ENCODE measurements at places on chromosomes 3 and 15.

GRCh38 chr3:160090653-160091052, 102.0 kb downstream of the IL12A start:
- no peak for DNase-seq

DNA sequence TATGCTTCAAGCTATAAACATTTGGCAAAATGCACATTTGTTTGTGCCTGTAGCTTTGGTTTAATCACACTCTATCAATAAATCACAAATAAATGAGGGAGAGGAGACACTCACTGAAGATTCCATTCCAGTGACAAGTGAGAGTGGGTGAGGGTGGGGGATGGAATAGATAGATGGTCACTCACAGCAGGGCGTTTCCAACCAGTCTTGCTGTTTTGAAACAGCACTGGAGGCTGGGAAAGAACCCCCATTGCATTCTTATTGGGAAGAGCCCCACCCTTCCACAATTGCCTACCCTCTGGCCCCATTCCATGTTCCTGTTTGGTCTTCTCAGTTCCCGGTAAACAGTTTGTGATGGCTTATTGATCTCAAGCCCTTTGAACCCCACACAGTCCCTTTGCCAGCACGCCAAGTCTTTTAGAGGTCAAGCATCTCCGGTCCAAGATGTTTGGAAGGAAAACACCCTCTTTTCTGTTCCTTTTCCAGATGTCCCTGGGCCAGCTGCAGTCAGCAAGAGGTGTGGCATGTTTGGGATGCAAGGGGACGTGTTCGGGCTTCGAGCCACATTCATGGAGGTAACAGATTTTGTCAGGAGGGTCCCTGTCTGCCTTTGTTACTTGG, 30.7 kb downstream of the LMCD1 start:
- DNase-seq, result no peak

DNA sequence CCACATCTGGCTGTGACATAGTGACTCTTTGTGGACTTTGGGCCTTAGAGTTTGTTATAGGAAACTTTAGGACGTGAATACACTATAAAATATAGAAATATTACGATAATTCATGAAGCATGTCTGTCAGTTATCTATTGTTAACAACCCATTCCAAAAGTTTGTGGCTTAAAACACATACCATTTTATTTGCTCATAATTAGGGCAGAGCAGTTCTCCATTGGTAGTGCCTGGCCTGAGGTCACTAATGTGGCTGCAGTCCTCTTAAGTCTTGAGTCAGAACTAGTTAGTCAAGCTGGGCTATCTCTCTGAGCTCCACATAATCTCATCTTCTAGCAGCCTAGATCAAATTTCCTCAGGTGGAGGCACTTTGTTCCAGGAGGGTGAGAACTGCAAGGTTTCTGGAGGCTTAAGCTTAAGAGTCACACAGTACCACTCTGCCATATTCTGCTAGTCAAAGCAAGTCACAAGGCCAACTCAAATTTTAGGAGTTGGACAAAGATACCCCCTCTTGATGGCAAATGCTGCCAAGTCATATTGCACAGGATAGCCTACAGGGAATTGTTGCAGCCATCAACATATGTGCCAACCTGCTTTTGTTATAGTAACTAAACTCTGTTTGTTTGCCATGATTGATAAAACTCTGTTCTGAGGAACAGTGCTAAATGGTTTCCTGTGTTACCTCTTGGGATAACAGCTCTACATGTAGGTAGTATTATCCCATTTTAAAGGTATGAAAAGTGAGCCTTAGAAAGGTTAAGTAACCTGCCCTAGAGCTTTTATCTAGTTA, 8.7 kb downstream of the ATXN7 start:
- DNase-seq, result no peak

- peak; percentile 98 for DNase-seq
Observed at GRCh38 chr15:57218826-57219576, 157.3 kb upstream of the CGNL1 start.

GRCh38 chr3:8658306-8659212, 14.0 kb upstream of the SSUH2 start:
- DNase-seq, result no peak

DNA sequence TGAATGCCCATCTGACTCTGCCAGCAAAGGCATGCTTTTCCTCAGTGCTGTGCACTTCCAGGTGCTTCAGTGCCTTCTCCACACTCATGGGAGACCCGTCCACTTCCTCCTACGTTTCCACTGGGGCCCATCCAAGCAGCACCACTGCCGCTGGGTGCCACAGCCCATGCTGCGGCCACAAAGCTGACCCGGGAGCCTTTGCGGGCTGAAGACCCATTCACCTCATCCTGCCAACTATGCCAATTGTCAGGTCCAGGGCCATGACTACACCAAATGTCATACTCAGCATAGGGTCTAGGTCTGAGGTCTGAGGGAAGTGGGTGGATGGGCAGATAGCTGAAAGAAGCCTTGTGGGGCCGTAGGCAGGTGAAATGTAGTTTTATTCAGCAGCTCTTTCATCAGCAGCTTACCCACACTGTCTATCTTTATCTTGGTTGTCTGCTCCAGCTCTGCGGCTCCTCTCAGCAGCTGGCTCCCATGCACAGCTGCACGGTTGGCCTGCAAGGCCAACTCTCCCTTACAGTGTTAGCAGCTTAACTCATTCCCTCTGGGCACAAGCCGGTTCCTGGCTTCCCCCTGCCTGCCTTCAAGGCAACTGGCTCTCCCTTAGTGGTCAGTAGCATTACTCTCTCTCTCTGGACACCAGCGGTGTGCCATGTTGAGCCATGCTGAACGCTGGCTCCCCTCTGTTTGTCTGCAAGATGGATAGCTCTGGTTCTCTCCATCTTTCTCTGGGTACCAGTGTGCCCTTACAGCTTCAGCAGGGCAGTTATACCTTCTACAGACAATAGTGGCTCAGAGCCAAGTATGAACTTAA, 63.7 kb upstream of the SIAH2 start:
- no peak for DNase-seq

- no peak for DNase-seq
Observed at GRCh38 chr15:49801796-49802195, 180.9 kb downstream of the DTWD1 start.

GRCh38 chr3:62604751-62605351, 231.5 kb upstream of the FEZF2 start:
- DNase-seq, result no peak

DNA sequence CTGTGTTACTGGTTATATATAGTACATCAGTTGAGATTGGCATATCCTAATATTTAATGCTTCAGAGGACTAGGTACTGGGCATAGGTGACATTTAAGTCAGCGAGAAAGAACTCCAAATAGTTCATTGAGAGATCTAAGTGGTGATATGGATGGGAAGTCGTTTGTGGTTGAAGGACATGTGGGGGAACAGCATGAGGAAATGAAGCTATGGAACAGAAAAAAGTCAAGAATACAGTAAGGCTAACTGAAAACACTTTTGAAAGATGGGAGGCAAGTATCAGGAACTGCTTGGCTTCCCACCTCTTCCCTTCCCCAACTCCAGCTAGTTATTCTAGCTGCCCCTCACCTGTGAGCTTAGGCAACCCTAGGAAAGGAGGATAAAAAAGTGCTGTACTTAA, 3.7 kb upstream of the MYO5A start:
- no peak for DNase-seq

DNA sequence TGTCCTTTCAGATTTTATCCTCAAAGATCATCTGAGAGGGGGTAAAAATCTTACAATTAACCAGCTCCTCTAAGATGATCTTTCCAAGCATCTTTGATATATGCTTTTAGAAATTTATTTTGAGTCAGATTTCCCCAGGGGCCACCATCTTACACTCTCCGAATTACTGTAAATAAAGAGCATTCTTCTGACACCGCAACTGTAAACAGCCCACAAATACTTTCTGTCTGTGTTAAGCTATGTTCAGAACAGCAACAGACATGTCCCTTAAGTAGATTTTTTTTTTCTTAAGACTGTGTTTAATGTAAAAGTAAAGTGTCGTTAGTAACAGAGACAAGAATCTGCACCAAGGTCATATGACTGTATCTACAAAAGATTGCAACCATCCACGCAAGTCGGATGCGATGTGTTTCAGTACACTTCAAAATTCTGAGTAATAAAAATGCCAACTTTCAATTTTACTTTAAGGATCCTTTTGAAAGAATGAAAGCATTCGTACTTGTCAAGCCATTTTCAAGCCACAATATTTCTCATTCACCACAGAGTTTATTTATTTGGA, 159.0 kb upstream of the KCNH8 start:
- DNase-seq, result no peak

GRCh38 chr3:182124187-182124586, 412.5 kb downstream of the SOX2 start:
- DNase-seq, result no peak

DNA sequence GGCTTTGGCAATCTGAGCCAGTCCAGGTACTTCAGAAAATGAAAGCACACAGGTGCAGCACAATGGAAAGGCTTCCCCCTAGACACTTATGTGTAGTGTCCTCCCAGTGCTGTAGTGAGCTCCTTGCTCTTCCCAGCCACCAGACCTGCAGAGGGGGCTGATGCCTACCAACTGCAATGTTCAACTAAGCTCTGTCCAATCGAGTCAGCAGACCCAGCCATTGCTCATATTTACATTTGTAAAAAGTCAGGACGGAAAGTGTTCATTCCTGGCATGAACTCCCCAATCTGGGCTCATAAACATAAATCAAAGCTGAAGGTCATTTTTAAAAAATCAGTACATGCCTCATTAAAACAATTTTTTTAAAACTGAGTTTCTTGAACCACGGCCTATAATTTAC, 73.0 kb downstream of the FOXP1 start:
- DNase-seq, result no peak

- no peak for DNase-seq
Observed at GRCh38 chr3:194369522-194370279, at the start of gene LRRC15. TSS of gene LRRC15 (minus strand) at chr3:194369743. CDS start at chr3:194361043, 8,700 bp downstream.

- DNase-seq, result no peak
Observed at GRCh38 chr3:77524463-77524862, 484.6 kb downstream of the ROBO2 start.

DNA sequence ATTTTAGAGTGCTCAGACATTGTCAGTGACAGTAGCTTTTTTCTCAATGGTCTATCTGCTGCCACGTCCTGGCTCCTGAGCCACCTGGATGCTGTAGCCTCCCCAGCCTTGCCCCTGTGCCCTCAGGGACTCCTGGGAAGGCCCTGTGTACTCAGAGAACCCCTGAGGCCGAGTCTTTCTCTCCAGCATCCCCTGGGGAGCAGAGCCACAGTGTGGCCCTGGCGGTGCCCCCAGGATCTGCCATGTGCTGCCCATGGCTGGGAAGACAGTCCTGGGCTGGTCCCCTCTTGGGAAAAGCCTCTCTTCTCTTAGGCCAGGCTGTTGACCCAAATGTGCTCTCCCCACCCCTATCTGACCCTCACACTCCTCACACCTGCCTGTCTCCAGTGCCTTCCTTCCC, 5.0 kb downstream of the MYD88 start:
- no peak for DNase-seq

- no peak for DNase-seq
Observed at GRCh38 chr3:27387625-27388024, 18.4 kb upstream of the NEK10 start.

DNA sequence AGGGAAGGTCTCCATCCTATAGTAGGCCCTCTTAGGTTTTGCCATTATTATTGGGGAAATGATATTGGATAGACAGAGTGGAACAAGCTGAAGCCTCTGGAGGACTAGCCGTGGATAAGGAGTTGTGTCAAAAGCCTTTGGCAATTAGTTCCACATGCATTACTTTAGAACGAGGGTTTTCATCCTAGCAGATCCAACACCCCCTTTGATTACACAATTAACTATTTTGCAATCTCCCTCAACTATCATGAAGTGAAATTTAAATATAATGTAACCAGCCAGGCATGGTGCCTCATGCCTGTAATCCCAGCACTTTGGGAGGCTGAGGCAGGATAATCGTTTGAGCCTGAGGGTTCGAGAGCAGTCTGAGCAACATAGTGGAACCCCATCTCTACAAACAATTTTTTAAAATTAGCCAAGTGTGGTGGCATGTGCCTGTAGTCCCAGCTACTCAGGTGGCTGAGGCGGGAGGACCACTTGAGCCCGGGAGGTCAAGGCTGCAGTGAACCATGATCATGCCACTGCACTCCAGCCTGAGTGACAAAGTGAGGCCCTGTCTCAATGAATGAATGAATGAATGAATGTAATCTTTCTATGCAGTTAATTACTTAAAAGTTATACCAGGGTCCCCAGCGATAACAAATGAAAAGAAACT, 56.8 kb downstream of the PXYLP1 start:
- DNase-seq, result no peak

- no peak for DNase-seq
Observed at GRCh38 chr3:15331072-15331605, 1.2 kb downstream of the SH3BP5 start.

- no peak for DNase-seq
Observed at GRCh38 chr15:78811124-78811824, at the start of gene ADAMTS7. TSS of gene ADAMTS7 (minus strand) at chr15:78811464. CDS start at chr15:78811220, 244 bp downstream.

GRCh38 chr3:61910732-61911131, 349.4 kb downstream of the PTPRG start:
- no peak for DNase-seq

GRCh38 chr3:20930034-20930433, 744.0 kb upstream of the SGO1 start:
- peak; percentile 2 for DNase-seq

DNA sequence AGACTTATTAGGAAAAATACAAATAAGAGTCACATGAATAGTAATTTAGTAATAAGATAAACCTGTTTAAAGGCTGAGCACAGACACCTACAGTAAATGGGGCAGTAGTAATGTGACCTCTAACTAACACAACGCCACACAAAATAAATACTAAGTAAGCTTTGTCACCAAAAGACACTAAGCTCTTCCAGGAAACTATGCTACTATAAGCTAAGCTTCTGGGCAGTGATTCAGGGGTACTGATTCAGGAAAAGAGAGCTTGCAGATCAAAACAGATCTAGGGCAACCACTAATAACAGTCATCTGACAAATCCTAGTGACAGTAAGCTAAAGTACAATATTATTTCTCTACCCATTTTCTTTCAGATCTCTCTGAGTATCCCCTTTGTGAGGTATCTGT, 68.8 kb downstream of the PLOD2 start:
- DNase-seq, result no peak

- DNase-seq, result no peak
Observed at GRCh38 chr15:88690331-88690730, 51.5 kb downstream of the ISG20 start.

DNA sequence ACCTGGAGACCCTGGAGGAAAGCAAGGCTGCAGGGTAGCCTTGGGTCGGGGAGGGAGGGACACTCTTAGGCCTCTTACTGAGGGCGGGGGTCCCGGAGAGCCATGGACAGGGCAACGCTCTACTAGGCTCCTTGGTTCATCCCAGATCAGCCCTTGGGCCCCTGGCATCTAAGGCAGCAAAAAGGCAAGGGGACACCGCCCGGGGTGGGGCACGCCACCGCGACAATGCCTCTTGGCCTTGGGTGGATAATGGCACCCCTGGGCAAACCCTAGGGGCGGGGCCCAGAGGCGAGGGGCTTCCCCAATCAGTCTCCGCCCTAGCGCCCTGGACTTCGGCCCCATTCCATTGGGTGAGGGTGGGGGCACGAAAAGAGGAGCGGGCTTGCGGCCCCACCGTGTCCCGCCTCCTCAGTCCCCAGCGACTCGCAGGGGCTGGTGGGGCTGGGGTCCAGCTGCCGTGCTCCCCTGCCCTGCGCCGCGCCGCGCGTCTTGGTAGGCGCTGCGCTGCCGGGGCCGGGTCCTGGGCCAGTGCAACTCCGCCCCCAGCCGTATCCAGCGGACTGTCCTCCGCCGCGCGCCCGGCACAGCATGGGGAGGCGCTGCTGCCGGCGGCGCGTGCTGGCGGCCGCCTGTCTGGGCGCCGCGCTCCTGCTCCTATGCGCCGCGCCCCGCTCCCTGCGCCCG, at the start of gene CHST13:
TSS of gene CHST13 (plus strand) at position 411 of the 684 bp plus-strand sequence. CDS start at position 589, 178 bp downstream.
- DNase-seq, result peak; percentile 68
